ENCODE measurements at places on chromosomes 6 and 20.

- peak; percentile 31 for DNase-seq
Observed at GRCh38 chr6:169212436-169212835, 41.2 kb downstream of the THBS2 start.

- peak; percentile 70 for DNase-seq
Observed at GRCh38 chr6:56292505-56293181, 45.3 kb upstream of the COL21A1 start.

DNA sequence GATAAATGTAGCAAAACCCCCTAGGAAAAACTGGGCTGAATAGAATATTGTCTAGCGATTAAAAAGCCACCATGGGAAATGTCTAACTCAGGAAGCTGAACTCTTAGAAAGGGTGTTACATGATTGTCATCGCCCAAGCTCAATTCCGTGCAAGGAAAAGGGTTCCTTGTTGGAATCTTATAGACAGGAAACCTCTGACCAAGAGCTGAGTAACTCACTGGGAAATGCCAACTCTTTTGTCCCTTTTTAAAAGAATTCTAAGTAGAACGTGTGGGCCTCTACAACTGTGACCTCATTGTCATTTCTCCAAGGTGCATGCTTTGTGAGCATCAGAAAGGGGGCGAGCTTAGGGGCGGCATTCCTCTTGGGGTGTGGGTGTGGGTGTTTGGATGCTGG lies 88.1 kb downstream of the SYNJ2 start:
- DNase-seq = no peak

DNA sequence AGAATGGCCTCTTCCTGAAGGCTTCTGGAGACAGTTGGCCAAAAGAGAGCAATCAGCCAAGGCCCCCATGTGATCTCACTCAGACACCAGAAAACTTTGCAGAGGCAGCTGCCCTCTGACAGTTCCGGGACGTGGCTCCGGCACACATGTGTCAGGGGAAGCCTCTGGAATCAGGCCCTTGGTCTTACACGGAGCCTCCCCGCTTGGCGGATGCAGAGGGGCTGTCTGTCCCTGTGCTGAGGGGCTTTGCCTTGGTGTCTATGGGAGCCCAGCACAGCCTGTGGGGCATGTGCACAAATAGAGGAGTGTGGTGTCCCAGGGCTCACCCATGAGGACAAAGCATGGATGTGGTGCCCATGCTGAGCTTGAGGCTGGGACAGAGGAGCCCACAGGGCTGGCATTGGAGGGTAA lies 13.8 kb downstream of the SIGLEC1 start:
- no peak for DNase-seq

- DNase-seq = no peak
Observed at GRCh38 chr6:118625833-118626232, 25.6 kb downstream of the CEP85L start.

- DNase-seq = peak; percentile 57
Observed at GRCh38 chr6:56541030-56541600, 101.6 kb downstream of the DST start.

GRCh38 chr6:139374357-139375225 lies at the start of gene CITED2:
Gene CITED2 (minus strand): TSS chr6:139374648. CDS start chr6:139373944, 704 bp downstream.
- peak; percentile 97 for DNase-seq

GRCh38 chr20:43011491-43011890 lies 178.2 kb downstream of the PTPRT start:
- DNase-seq = no peak

- DNase-seq = no peak
Observed at GRCh38 chr6:42012501-42013133, 37.7 kb upstream of the TAF8 start.

- no peak for DNase-seq
Observed at GRCh38 chr6:166950443-166950821, 5.9 kb downstream of the RNASET2 start.

DNA sequence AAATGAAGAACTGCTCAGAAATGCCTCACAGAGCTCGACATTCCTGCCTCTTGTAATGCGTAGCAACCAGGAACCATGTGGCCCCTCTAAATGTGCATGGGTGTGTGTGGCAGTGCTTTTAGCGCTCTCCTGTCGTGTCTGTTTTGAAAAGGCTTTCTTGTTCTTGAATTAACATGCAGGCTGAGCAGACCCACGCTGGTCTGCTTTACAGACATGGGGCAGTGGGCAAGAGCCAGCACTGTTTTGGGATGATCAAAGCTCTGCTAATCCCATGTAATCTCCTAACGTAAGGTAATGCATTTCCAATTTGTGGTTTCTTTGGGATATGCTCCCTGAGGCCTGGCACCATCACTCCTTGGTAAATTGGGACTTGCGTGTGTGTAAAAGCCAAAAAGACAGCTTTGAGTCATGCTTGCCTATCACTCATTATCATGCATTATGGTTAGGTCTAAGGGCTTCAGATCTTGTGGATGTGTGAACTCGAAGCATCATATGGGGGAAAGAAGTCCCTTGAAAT lies 11.8 kb downstream of the RIPOR2 start:
- DNase-seq = no peak

DNA sequence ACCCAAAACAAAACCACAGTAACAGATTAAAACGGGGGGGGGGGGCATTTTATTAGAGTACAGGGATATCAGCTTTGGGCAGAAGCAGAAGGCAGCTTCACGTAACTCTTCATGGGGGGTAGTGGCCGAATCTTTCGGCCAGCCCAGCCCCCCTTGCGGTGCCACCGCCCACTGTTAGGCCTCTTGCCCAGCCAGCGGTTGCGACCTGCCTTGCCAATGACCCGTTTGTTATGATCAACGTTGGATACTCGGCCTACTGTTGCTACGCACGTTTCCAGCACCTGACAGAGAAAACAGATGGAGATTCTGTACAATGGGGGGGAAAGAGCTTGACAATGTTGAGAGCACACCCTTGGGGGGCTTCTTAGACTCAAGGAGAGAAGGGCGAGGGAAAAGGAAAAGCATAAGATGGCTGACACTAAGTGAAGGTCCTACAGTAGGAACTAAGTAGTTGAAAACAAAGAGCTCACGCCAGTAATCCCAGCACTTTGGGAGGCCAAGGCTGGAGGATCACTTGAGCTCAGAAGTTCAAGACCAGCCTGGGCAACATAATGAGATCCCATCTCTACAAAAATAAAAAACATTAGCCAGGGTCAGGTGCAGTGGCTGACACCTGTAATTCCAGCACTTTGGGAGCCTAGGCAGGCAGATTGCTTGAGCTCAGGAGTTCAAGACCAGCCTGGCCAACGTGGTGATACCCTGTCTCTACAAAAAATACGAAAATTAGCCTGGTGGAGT lies 724 bp upstream of the CUL7 start:
- no peak for DNase-seq

DNA sequence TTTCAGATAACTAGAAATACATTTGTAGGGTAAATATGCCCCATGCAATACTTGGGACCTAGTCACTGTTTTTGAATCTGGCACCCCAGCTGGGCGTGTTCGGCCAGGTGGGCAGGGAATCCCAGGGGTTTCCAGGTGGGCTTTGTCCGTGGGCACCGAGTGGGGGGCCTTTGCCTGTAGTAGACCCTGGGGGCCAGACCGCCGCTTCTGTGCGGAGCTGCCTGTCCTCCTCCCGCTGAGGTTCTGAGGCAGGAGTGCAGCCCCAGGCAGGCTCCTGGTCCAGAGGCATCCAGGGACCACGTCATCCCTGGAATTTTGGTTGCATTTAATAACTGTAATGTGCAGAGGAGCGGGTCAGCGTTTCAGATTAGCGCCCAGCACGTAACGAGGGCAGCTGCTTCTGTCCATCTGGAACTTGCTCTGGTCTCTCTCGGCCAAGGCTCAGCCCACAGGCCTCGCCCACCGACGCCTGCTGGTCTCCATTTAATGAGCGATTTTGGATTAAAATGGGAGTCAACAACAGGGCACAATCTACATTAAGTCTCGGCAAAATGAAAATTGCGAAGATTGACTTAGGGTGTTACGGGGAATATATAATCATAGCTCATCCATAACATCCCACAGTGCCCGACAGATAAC lies 12.8 kb downstream of the BHLHE23 start:
- DNase-seq = no peak

- no peak for DNase-seq
Observed at GRCh38 chr6:161011492-161012480, 20.2 kb downstream of the MAP3K4 start.

DNA sequence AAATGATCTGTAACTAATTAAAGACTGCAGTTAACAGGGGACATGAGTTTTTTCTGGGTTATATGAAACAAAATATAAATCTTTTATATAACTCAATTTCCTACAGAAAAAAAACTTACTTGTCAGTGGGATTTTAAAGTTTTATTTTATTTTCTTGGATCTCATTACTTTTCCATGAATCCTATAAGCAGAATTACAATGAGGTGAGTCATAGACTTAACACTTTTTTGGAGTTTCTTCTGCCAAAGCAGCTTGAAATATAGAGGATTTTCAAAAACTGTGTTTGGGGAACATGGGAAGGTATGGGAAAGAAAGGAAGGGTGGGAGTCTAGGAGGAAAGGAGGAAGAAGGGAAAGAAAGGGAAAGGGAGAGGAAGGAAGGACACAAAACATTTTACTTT lies 130.7 kb downstream of the AIG1 start:
- DNase-seq = no peak

GRCh38 chr6:167485186-167485978 lies 160.5 kb downstream of the TTLL2 start:
- peak; percentile 25 for DNase-seq

- no peak for DNase-seq
Observed at GRCh38 chr20:33235696-33236095, at the start of gene BPIFA1. Gene BPIFA1 (plus strand): TSS chr20:33235996. CDS start chr20:33237712, 1,716 bp downstream.

DNA sequence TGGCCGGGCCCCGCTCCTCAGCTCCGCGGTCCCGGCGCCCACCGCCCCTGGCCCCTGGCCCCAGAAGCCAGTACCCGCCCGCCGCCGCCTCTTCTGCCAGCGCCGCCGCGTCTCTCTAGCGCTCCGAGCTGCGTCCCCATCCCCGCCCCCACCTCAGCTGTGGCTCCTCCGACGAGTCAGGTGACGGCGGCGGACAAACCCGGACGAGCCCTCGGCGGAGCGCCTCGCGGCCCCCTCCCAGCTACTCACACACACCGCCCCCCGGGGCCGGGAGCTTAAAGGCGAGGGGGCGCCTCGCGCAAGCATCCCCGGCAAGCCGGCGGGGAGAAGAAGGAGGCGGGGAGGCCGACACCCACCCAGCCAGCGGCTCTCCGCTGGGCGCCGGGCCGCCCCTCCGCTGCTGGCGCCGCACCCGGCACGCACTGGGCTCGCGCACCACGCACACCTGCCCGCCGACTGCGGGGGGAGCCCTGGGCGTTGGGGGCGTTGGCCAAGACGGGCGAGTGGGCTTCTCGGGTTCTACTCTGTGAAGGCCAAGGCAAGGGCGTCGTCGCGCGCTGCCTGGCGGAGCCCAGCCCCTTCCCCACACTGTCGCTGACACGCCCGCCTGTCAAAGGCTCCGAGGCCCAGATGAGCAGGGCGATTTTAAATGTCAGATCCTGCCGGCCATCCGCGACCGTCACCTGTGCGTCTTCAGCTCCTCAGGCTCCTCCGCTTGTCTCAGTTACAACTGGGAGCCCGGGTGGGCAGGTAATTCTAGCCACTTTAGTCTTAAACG lies at the start of gene SNAP91:
Gene SNAP91, minus strand, starts transcription at position 132 of the 778 bp plus-strand sequence. CDS start 1,174 bp downstream, outside the sequence.
- DNase-seq = peak; percentile 7
